ENCODE measurements at places on chromosomes 11 and 22. TPM values are rescaled to one million over a fixed set of nuclear protein-coding genes. Genes with fewer than 3 reads are reported as not detected.
A peak's percentile ranks its signal among the peaks of the same experiment; 100 is the strongest.

Gene UPB1
- 0.30 TPM for total RNA-seq

Gene ME3
- 0.79 TPM for total RNA-seq

Gene HEPHL1
- total RNA-seq, result not detected

Gene FAM180B
- not detected for total RNA-seq

Gene GDPD4
- not detected for total RNA-seq

Gene CHCHD10
- total RNA-seq, result 111 TPM

Gene OR10D3
- not detected for total RNA-seq

Gene IGSF9B
- 99.7 TPM for total RNA-seq

Gene APOBEC3H
- total RNA-seq, result 75.5 TPM

Gene EPS8L2
- 24.5 TPM for total RNA-seq

Gene GP1BB
- not detected for total RNA-seq

Gene DEFB108B
- total RNA-seq, result not detected

Gene ZNF280A
- not detected for total RNA-seq

DNA sequence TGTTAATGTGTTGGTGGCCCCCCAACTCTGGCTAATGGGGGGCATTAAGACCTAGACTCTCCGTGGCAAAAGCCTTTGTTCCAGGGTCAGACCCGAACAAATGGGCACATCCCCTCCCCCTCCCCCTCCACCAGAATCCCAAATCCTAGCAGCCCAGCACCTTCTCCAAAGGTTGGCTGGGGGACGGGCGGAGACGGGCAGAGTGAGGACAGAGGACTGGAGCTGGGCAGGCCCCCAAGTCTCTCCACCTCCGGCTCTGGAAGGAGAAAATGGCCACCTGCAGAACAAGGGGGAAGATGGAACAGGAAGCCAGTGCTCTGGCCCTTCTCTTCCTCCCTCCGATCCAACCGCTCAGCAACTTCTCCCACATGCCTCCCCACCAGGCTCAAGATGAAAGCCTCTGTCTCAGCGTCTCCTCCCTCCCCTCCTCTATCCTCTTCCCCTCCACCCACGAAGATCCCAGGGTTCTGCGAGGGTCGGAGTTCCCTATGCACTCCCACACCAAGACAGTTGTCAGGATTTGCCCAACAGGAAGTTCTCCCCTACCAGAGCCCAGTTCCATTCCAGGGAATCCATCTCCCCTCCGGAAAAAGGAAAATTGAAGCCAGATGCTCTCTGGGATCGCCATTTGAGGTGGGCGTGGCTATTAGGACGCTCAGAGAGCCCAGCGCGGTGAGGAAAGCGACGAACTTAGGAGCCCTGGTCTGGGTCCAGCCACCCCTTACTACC is 20.1 kb downstream of the ADA2 start:
- no peak overlapping the region for H3K27ac ChIP-seq
- no peak overlapping the region for H3K4me3 ChIP-seq
- no peak for DNase-seq
- H3K4me1 ChIP-seq, result no peaks in the 10 kb centered on the region

- H3K27ac ChIP-seq, result peak within 1 kb of the TSS; percentile 98
- peaks cover 40% of the 10 kb centered on the region for H3K4me1 ChIP-seq
- H3K36me3 ChIP-seq, result peaks cover 29% of the 10 kb centered on the region
- peak; percentile 71 for DNase-seq
- no peaks in the 10 kb centered on the region for H3K27me3 ChIP-seq
Observed at GRCh38 chr22:30425616-30426387, at the start of gene MTFP1. TSS of gene MTFP1 (plus strand) at chr22:30425768. CDS start at chr22:30425880, 112 bp downstream.

- peaks cover under 1% of the 10 kb centered on the region for H3K4me1 ChIP-seq
- H3K27ac ChIP-seq, result no peak overlapping the region
- peaks cover 11% of the 10 kb centered on the region for H3K36me3 ChIP-seq
- DNase-seq, result no peak
- no peaks in the 10 kb centered on the region for H3K27me3 ChIP-seq
Observed at GRCh38 chr22:35288116-35288515, 11.6 kb upstream of the TOM1 start.

- peaks cover 43% of the 10 kb centered on the region for H3K4me1 ChIP-seq
- H3K36me3 ChIP-seq, result no peaks in the 10 kb centered on the region
- no peak for DNase-seq
- H3K27me3 ChIP-seq, result no peaks in the 10 kb centered on the region
- H3K4me3 ChIP-seq, result peak overlapping the region; percentile 73
Observed at GRCh38 chr22:23138584-23139435, 3.0 kb downstream of the RSPH14 start.

DNA sequence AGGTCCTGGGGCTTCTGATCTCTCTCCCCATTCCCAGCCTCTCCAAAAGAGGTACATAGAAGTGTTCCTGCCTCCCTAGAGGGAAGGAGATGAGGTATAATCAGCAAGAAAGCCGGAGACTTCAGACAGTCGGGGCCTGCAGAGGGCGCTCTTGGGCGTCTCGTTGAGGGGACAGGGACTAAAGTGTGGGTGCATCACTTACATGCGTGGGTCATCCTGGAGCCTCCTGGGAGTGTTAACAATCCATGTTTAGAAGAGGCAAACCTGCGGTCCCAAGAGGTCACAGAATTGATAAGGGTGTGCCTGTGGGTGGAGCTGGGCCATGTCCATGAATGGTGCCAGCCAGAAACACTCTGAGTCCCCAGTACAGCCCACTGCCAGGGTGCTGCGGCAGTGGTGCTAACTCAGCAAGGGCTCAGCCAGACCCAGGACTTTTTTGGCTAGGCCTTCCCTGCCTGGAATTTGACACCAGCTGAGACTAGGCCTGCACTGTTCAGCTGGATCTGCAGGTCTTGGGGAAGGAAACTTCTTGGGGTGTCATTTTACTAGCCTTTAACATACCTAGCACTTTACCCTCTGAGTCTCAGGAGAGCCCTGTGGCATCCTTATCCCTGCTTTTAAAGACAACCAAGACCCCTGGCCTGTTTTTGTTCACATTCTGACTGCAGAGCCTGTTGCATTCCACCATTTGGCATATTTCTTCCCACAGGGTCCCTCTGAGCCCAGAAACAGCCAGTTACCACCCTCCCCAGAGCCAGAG is 5.5 kb downstream of the YDJC start:
- no peak overlapping the region for H3K4me3 ChIP-seq
- H3K4me1 ChIP-seq, result peaks cover 15% of the 10 kb centered on the region

DNA sequence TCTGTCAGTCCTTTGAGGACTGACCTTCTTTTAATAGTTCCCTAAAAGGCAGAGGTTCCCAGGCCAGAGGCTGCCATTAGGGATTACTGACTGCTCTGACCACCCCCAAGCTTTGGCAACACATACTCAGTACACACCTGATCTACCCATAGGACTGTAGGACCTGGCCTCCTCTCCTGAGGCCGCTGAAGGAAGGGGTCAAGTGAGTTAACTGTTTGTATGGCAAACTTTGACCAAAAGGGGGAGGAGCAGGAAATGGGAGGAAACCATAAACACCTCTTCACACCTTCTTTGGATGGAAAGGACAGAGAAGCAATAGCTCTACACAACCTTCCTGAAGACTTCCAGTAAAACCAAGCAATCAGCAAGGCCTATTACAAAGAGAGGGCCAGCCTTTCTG is 104.0 kb downstream of the APOL5 start:
- no peak overlapping the region for H3K4me3 ChIP-seq
- no peaks in the 10 kb centered on the region for H3K36me3 ChIP-seq
- peaks cover 11% of the 10 kb centered on the region for H3K4me1 ChIP-seq
- peaks cover 3% of the 10 kb centered on the region for H3K27me3 ChIP-seq
- DNase-seq, result no peak

- H3K4me1 ChIP-seq, result no peaks in the 10 kb centered on the region
- no peak overlapping the region for H3K4me3 ChIP-seq
- no peak overlapping the region for H3K27ac ChIP-seq
- H3K36me3 ChIP-seq, result no peaks in the 10 kb centered on the region
Observed at GRCh38 chr11:13603661-13604060, 64.8 kb upstream of the FAR1 start.

GRCh38 chr22:33000342-33001280 is 57.6 kb downstream of the SYN3 start:
- peak; percentile 47 for DNase-seq
- no peaks in the 10 kb centered on the region for H3K4me1 ChIP-seq
- no peak overlapping the region for H3K4me3 ChIP-seq
- H3K36me3 ChIP-seq, result no peaks in the 10 kb centered on the region

DNA sequence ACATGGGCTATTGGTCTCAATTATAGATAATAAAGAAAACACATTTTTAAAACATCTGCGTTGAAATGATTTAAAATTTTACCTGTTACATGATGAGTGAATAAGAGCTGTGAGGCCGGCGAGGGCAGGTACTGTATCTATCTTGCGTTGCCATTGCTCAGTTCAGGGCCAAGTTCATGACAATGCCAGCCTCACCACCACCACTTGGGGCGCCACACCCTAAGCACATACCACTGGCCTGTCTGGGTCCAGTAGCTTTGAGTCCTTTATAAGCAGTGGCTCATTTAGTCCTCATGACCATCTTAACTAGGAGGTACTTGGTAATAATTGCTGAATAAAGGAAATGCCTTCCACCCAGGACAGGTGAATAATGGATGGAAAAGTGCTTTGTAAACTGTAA is 14.5 kb upstream of the MB start:
- no peaks in the 10 kb centered on the region for H3K36me3 ChIP-seq
- H3K27me3 ChIP-seq, result no peaks in the 10 kb centered on the region
- DNase-seq, result peak; percentile 41
- no peak overlapping the region for H3K4me3 ChIP-seq
- H3K4me1 ChIP-seq, result peaks cover 23% of the 10 kb centered on the region
- no peak overlapping the region for H3K27ac ChIP-seq

- peak overlapping the region; percentile 89 for H3K4me3 ChIP-seq
- peaks cover 3% of the 10 kb centered on the region for H3K27me3 ChIP-seq
- H3K36me3 ChIP-seq, result no peaks in the 10 kb centered on the region
- peak overlapping the region; percentile 76 for H3K27ac ChIP-seq
- peaks cover 35% of the 10 kb centered on the region for H3K4me1 ChIP-seq
Observed at GRCh38 chr22:45240104-45240809, 437 bp downstream of the KIAA0930 start.

- no peaks in the 10 kb centered on the region for H3K27me3 ChIP-seq
- H3K36me3 ChIP-seq, result no peaks in the 10 kb centered on the region
- H3K27ac ChIP-seq, result no peak overlapping the region
- no peak overlapping the region for H3K4me3 ChIP-seq
- H3K4me1 ChIP-seq, result no peaks in the 10 kb centered on the region
- DNase-seq, result no peak
Observed at GRCh38 chr11:131868629-131869507, 498.5 kb downstream of the NTM start.

DNA sequence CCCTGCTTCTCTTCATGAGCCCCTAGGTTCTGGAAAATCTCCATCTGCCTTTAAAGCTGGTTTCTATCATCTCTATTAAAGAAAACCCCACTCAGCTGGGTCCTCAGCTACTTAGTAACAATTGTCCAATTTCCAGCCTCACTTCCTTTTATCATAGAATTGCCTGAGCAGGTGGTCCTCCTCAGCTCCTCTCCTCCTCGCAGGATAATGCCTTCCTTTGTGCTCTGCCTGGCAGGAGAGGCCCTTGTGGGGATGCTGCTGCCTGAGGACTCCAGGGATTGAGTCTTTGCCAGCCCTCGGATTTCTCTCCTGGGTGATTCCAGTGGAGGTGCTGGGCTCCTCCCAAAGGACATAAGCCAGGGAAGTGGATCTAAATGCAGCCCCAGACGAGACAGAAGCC is 448.3 kb downstream of the INSC start:
- no peaks in the 10 kb centered on the region for H3K4me1 ChIP-seq
- peaks cover 1% of the 10 kb centered on the region for H3K27me3 ChIP-seq
- DNase-seq, result no peak
- no peak overlapping the region for H3K27ac ChIP-seq
- no peaks in the 10 kb centered on the region for H3K36me3 ChIP-seq

- H3K36me3 ChIP-seq, result peaks cover 10% of the 10 kb centered on the region
- H3K27me3 ChIP-seq, result no peaks in the 10 kb centered on the region
- no peak for DNase-seq
- H3K4me1 ChIP-seq, result peaks cover 4% of the 10 kb centered on the region
Observed at GRCh38 chr11:123543797-123544196, 110.6 kb downstream of the SCN3B start.

- H3K36me3 ChIP-seq, result peaks cover 3% of the 10 kb centered on the region
- peak; percentile 57 for DNase-seq
- H3K4me3 ChIP-seq, result no peak overlapping the region
- no peaks in the 10 kb centered on the region for H3K27me3 ChIP-seq
Observed at GRCh38 chr22:38109371-38110001, 998 bp downstream of the BAIAP2L2 start.

- no peaks in the 10 kb centered on the region for H3K27me3 ChIP-seq
- no peak for DNase-seq
- no peak overlapping the region for H3K27ac ChIP-seq
- H3K4me3 ChIP-seq, result no peak overlapping the region
Observed at GRCh38 chr11:7593481-7593880, 79.7 kb downstream of the PPFIBP2 start.

DNA sequence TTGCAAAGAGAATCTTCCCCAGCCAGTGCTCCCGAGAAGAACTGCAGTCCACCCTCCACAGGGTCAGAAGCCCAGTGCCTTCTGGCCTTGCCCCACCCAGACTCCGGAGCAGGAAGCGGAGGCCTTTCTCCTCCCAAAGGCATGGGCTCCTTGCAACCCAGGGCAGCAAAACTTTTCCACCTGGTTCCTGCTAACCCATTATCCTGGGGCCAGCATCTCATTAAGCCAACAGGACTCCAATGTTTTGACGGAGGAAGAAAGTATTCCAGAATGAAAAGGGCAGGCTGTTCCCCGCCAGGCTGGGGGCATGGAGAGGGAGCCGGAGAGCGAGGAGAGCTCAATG is 88.1 kb downstream of the RTL6 start:
- H3K4me3 ChIP-seq, result no peak overlapping the region
- H3K27ac ChIP-seq, result no peak overlapping the region
- no peak for DNase-seq
- H3K4me1 ChIP-seq, result no peaks in the 10 kb centered on the region
- peaks cover 5% of the 10 kb centered on the region for H3K27me3 ChIP-seq
- H3K36me3 ChIP-seq, result no peaks in the 10 kb centered on the region

- H3K27me3 ChIP-seq, result peaks cover under 1% of the 10 kb centered on the region
- no peaks in the 10 kb centered on the region for H3K36me3 ChIP-seq
- H3K27ac ChIP-seq, result no peak overlapping the region
- no peak overlapping the region for H3K4me3 ChIP-seq
Observed at GRCh38 chr22:28012832-28013460, 93.9 kb upstream of the PITPNB start.

DNA sequence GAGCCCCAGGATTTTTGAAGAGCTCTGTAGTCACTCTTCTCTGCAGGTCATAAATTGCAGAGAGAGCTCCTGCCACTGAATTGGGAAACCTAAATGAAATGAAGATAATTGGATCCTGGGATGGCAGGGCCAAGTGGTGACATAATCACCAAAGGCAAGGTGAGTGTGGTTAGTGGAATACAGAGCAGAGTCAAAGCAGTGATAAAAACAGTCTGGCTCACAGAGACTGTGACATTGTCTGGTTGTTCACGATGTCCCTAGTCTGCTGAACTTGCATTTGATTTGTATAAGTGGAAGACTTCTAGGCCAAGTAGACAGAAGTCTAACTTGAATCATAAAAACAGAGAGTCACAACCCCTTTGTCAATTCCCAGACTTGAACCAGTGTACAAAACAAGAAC is 26.8 kb upstream of the SPATA19 start:
- DNase-seq, result no peak
- H3K4me1 ChIP-seq, result no peaks in the 10 kb centered on the region
- no peaks in the 10 kb centered on the region for H3K36me3 ChIP-seq
- no peak overlapping the region for H3K27ac ChIP-seq
- H3K4me3 ChIP-seq, result no peak overlapping the region

GRCh38 chr11:70381350-70381749 is 17.0 kb upstream of the CTTN start:
- no peaks in the 10 kb centered on the region for H3K4me1 ChIP-seq
- H3K36me3 ChIP-seq, result peaks cover 20% of the 10 kb centered on the region
- DNase-seq, result no peak
- H3K4me3 ChIP-seq, result no peak overlapping the region
- H3K27me3 ChIP-seq, result no peaks in the 10 kb centered on the region
